Parietal lobe (tissue), 2 donors: ENCODE measurements at places on chromosomes 1 and 21. TPM values are rescaled to one million over a fixed set of nuclear protein-coding genes. Genes with fewer than 3 reads are reported as not detected.

Gene LDLRAD1
- total RNA-seq: not detected

Gene HDGF
- 68.5 TPM for total RNA-seq

Gene ARHGAP30
- 0.31 TPM for total RNA-seq

Gene ANKRD35
- 1.6 TPM for total RNA-seq

Gene HECTD3
- total RNA-seq: 29.1 TPM

Gene FCRL1
- not detected for total RNA-seq

Gene CAPN8
- total RNA-seq: not detected

Gene C2CD2
- total RNA-seq: 12.2 TPM

Gene FAM229A
- 5.0 TPM for total RNA-seq

Gene CDK11B
- total RNA-seq: 8.5 TPM

Gene KCNJ9
- total RNA-seq: 14.7 TPM

Gene OR2L3
- total RNA-seq: 2.8 TPM

Gene GBP7
- total RNA-seq: not detected

Gene PRR9
- total RNA-seq: not detected

Gene RGS1
- 9.1 TPM for total RNA-seq

Gene NBPF20
- total RNA-seq: 10.6 TPM

Gene LCE3D
- total RNA-seq: not detected

Gene FAM151A
- not detected for total RNA-seq

Gene OR6K3
- not detected for total RNA-seq

Gene KLHDC9
- 1.6 TPM for total RNA-seq

Gene TSPEAR
- total RNA-seq: not detected

Gene ZNF683
- total RNA-seq: not detected

Gene RSPH1
- 0.94 TPM for total RNA-seq

Gene MROH7
- total RNA-seq: 2.5 TPM

Gene DR1
- total RNA-seq: 25.7 TPM

Gene SPRR5
- total RNA-seq: not detected

Gene C8A
- not detected for total RNA-seq

Gene PGLYRP4
- not detected for total RNA-seq

Gene PLA2G2C
- total RNA-seq: not detected
